ENCODE measurements at places on chromosomes 16 and 17. TPM values are rescaled to one million over a fixed set of nuclear protein-coding genes. Genes with fewer than 3 reads are reported as not detected.

The TMIGD1 gene
- not detected for total RNA-seq

The CBFA2T3 gene
- 3.7 TPM for total RNA-seq

The CCL1 gene
- total RNA-seq, result not detected

The HEXD gene
- total RNA-seq, result 45.2 TPM

GRCh38 chr16:80974649-80975376 is 31.9 kb downstream of the CMC2 start:
- no peak for DNase-seq

DNA sequence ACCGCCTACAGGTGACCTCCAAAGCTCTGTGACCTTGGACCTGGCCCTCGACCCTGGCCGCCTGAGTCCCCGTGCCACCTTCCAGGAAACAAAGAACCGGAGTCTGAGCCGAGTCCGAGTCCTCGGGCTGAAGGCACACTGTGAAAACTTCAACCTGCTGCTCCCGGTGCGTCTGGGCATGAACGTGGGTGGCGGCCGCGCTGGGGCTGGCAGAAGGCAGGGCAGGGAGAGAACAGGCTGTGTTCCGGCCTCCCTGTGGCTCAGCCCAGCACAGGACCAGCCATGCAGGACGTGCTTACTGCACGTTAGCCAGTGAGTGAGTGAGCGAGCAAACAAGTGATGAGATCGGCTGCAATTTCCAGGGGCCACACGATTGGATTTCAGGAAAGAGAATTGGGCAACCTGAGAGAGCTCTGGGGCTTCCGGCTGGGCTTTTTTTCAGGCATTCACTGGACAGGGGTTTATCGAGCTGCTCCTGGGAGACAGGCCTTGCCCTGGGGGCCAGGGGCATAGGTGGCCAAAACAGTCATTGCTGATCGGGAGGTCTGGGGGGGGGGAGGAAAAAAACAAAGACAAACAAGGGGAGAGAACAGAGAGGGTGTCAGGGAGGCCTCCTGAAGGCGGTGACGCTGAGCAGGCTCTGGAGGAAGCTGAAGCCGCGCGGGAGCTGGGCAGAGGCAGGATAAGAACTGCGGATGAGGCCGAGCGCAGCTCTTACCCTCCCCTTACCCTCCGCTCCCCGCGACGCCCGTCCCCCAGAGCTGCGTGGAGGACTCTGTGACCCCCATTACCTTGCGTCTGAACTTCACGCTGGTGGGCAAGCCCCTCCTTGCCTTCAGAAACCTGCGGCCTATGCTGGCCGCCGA is 16.9 kb downstream of the ITGAX start:
- DNase-seq, result no peak

GRCh38 chr17:82320956-82321927 is 3.8 kb upstream of the CD7 start:
- no peak for DNase-seq

DNA sequence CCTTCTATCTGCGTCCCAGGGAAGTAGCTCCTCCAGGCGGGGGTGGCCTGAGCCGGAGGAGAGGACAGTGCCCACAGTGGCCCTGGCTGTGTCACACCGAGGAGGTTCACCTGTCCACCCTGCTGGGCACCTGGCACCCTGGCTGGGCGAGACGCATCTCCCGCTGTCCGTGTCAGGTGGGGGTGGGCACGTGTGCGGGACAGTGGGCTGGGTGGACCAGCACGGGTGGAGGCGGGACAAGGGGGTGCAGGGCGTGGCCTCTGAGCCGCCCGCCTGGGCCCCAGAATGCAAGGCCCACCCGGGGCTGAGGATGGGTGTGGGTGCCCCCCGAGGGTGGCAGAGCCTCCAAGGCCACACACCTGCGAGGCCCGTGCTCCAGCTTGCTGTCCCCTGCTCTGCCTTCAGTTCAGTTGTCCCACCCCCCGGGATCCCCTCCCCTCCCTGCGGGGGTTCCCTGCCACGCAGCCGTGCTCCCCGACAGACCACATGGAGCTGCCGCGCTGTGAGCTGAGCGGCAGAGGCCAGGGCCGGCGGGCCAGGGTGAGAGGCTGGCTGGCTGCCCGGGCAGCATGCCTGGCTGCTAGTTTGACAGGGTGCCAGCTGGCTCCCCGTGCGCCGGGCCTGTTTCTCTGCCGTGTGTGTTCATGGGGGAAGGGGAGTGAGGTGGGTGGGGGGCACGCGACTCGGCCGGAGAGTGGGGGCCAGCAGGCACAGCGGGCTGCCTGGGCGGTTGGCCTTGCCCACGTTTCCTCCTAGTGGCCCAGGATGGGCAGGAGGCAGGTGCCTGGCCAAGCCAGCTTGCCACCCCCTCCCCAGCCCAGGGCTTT is 33.9 kb downstream of the BAHCC1 start:
- no peak for DNase-seq

DNA sequence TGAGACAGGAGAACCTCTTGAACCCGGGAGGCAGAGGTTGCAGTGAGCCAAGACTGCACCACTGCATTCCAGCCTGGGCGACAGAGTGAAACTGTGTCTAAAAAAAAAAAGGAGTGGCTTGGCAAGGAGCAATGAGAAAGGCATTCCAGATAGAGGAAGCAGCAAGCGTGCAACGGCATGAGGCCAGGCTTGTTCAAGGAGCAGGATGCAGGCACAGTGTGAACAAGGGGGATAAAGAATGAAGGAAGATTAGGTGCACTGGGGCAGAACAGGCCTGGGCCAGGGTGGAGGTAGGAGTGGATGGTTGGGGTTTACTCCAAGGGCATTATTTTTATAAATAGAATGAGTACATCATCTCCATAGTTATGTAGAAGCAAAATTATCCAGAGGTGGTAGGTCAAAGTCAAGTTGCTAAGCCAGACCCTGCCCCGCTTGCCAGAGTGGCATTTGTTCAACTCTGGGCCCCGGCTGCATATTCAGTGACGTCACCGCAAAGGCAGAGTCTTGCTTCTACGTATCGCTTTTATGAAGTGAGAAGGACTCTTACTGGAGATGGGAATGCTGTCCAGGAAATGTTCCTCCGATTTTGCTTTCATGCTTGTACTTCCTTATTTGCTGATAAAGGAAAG is 100.2 kb downstream of the KATNIP start:
- no peak for DNase-seq

DNA sequence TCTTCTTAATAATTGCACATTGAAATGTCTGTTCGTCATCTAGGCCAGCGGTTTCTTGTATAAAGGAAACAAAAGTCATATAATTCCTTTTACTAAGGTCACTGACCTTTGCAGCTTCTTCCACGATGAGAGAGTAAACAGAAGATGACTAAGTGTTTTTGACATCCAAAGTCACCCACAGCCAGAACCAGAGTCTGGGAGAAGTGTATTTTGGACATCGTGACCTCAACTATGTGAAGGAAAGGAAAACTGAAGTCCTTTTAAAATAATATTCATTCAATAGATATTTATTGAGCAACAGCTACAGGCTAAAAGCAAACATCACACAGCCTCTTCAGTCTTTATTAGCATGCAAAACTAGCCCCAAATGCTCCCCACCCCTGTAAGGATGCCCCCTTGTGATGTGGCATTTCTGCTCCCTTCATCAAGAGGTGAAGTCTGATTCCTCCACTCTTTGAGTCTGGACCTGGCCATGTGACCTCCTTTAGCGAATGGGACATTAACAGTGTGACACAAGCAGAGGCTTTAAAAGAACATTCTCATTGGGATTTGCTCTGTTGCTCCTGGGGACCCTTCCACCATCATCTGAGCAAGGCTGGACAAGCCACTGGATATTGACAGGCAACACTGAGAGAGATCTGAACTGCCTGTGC is 8.1 kb upstream of the PMP22 start:
- peak; percentile 62 for DNase-seq

GRCh38 chr16:49681217-49681883 is 174.6 kb downstream of the ZNF423 start:
- DNase-seq, result no peak

GRCh38 chr16:84373907-84374489 is 5.7 kb downstream of the ATP2C2 start:
- DNase-seq, result no peak

DNA sequence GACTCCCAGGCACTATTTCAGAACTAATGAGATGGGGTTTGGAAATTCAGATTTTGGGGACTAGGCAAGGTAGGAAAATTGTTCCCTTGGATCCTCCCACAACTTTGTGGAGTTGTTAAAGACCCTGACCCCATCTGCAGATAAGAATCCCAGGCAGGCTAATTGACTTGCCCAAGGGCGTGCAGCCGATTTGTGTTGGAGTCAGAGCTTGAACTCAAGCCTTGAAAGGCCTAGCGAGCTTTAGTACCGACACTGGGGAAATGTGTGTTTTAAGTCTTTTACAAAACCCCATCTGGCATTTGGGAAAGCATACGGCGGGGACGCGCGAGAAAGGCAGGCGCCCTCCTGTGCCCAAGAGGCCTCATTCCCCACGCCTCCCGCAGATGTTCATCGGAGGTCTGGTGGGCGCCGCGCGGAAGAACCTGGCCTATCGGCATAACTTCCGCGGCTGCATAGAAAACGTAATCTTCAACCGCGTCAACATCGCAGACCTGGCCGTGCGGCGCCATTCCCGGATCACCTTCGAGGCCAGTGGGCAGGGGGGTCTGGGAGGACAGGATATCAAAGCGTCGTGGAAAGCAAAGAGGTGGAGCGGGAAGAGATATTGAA is 4.3 kb downstream of the CNTNAP1 start:
- no peak for DNase-seq

- DNase-seq, result no peak
These were observed 78.5 kb downstream of the RAB11FIP4 start for GRCh38 chr17:31469959-31470358.

DNA sequence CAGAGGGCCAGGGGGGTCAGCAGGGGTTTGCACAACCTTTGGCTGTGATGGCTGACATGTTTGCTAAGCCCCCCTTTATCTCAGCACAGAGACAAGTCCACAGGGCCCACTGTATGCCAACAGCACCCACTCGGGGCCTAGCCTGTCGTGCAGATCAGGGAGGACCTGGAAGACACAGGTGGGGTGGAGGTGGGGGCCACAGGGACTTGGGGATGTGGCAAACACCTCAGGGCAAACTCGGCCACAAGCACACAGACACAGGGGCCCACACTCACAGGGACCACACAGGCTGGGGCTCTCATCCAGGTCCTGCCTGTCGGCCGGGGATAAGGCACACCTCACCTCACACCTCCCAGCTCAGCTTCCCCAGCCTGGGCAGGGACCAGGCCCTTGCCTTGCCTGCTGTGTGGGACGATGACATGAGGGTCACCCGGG is 87.9 kb downstream of the C16orf78 start:
- peak; percentile 83 for DNase-seq

- DNase-seq, result no peak
These were observed 221.8 kb downstream of the MAP2K4 start for GRCh38 chr17:12242345-12242954.

DNA sequence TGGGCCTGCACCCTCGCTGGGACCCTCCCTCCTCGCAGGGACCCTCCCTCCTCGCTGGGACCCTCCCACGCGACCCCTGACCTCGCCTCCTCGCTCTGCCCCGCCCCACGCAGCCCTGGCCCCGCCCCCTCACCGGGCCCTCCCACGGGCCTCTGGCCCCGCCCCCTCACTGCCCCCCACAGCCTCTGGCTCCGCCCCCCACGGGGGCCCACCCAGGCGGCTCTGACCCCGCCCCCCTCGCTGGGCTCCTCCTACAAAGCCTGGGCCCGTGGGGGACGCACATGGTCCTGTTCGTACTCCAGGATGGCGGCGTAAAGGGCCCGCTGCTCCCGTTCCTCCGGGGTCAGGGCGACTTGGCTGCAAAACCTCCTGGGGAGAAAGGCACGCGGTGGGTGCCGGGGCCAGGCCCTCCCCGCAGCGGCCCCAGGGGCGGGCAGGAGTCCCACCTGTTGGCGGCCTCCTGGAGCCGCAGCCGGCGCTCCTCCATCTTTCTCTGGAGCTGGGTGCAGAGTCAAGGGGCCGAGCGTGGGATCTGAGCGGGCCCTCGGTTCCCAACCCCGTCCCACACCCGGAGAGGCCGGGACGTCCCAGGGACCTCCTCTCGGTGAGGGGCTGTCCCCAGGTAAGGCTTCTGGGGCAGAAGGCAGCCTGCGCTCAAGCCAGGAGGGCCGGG is 9.0 kb downstream of the VPS9D1 start:
- no peak for DNase-seq

- DNase-seq, result no peak
These were observed 18.4 kb downstream of the SAP30BP start for GRCh38 chr17:75685499-75685898.

DNA sequence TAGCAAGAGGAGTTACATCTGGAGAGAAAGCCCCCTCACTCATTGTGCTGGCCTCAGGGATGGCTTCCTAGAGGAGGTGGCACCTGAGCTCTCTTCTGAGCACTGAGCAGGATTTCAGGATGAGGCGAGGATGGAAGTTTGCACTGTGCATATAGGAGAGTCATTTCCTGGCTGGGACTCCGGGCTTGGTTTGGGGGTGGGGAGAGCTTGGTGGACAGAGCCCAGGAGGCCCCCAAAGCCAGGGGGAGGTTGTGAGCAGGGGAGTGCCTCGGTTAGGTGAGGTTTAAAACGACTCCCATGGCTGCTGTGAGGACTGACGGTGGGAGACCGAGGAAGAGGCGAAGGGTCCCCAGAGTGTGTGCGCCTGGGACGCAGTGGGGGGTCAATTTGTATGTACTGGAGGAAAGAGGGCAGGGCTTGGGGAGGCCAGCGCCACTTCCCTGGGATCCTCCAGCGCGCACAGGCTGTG is 1.2 kb downstream of the CAMKK1 start:
- DNase-seq, result no peak

Measured in lower leg skin (tissue), 4 donors.